Activated CD4-positive, CD25-positive, alpha-beta regulatory T cell treated with anti-CD3 and anti-CD28 coated beads, Interleukin-2, amount 50 U/mL, for 16 hours (primary cell): ENCODE measurements at places on chromosomes 7 and 10.

GRCh38 chr10:4108693-4109092, 323.7 kb upstream of the KLF6 start:
- DNase-seq = no peak

- DNase-seq = no peak
These were observed 43.1 kb upstream of the GATAD1 start for GRCh38 chr7:92404170-92404614.

DNA sequence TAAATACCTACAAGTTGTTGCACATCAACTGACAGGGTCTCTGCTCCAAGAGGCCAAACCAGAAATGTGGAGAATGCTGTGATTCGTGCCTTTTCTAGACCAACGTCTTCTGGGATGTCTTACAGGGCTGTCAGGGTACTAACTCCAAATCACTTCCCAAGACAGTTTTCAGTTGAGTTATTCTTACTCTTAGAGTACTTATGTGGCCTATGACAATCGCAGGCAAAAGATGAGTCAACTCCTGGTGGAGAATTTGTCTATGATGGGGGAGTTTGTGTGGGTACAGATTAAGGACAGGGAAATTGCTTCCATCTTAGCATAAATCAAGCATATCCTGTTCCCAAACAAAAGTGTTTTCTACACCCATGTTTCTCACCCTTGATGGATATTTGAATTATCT, 734.8 kb downstream of the TNS3 start:
- no peak for DNase-seq

GRCh38 chr7:149558149-149558861, 60.7 kb upstream of the ZNF746 start:
- DNase-seq = no peak

- no peak for DNase-seq
These were observed 17.6 kb downstream of the CCDC136 start for GRCh38 chr7:128809363-128809762.

DNA sequence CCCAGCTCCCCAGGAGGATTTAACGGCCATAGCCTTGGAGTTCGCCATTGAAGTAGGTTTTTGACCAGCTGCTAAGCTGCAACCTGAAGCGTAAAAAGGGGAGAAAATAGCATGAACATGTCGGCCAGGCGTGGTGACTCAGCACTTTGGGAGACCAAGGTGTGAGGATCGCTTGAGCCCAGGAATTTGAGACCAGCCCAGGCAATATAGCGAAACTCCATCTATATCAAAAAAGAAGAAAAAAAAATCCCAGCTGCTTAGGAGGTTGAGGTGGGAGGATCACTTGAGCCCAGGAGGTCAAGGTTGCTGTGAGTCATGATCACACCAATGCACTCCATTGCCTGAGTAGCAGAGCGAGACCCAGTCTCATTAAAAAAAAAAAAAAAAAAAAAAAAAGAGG, 32.2 kb upstream of the MCU start:
- no peak for DNase-seq

DNA sequence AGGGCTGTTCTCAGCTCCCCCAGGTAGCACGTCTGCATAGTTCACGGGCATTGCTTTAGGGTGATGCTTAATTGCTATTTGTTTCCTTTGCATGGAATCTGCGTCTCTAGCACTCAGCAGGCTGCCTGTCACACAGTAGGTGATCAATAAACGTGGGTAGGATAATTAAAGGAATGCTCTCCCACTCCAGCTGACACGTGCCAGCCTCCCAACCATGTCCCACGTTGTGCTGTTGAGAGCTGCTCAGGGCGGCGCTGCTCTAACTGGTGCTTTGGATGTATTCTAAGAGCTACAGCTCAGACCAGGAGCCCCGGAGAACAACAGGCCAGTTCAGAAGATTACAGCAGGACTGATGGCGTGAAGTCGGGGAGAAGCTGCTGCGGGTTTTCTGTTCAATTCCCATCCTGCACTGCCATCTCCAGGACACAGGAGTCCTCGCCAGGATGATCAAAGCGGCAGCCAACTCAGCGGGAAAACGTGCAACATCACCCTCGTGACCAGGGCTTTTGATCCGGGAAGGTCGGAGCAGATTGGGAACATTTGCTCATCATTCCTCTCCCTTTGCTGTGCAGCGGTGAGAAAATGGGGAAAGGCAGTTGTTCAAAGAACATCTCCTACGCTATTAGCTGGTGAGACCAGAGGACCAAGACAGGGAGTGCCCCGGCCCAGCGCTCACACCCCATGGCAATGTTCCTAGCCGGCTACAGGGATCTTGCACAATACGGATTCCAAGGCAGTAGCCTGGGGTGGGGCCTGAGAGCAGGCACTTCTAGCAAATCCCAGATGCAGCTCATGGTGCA, 50.5 kb upstream of the FOXK1 start:
- no peak for DNase-seq

DNA sequence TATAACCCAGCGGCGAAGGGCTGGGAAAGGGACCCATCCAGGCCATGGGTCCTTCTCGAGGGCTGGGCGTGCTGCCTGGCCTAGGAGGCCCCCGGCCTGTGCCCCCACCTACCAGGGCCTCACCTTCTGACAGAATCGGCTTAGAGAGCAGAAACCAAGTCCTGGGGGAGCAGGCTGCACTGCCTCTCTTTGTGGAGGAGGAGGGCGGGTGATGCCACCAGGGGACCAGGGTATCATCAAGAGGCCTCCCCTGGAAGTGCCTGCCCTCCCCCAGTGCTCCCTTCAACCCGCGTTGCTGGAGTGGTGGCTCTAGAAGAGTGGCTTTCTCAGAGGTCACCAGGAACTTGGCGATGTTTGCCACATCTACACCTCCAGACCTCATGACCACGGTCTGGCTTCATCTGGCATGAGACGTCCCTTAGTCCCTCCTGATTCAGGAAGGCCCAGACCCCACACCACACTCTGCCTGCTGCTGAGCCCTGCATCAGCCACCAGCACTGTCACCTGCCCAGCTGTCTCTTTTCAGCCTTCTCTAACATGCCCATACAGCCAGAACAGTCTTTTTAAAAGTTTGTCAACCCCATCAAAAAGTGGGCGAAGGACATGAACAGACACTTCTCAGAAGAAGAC, 31.9 kb downstream of the FKBP6 start:
- DNase-seq = no peak

GRCh38 chr7:93046641-93047040, 71.1 kb downstream of the SAMD9 start:
- DNase-seq = no peak

DNA sequence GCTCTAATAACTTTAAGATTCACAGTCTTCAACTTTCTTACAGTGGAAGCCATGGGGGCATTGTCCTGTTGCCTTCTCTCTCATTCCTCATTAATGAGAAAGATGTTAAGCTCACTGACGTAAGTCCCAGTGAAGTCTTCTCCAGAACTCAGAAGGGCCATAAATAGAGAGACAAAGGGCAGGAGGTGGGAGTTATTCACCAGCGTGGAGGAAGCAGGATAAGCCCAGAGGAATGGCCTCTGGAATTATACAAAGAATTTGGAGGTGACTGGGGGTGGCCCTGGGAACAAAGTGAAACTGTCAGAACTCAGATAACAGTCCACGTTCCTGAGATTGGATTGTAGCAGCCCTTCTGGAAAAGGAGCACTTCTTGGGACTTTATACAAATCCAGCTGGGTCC, 52.4 kb downstream of the SORBS1 start:
- DNase-seq = no peak

- DNase-seq = no peak
These were observed 74.6 kb upstream of the CPXM2 start for GRCh38 chr10:123965973-123966895.

GRCh38 chr10:72796538-72796937, 97.0 kb upstream of the OIT3 start:
- no peak for DNase-seq

- DNase-seq = no peak
These were observed 125.8 kb upstream of the GAD2 start for GRCh38 chr10:26090762-26091161.

GRCh38 chr10:71746344-71747037, 26.8 kb downstream of the VSIR start:
- no peak for DNase-seq

DNA sequence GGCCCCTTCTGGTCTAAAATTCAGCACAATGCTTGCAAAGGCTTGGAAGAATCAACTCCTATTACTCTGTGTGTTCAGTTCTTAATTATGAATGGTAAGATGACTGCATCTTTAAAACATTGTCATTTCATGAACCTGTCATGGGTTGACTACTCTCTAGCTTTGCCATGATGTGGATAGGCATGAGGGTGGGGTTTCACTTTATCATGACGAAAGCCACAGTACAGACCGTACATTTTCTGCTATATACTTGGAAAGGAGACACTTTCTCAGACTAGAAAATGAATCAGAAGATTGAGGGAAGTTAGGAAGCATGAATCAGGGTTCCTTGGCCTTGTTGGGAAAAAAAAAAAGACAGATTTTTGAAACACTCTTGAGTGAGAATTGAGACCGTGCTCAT, 19.7 kb upstream of the MSRB2 start:
- no peak for DNase-seq

DNA sequence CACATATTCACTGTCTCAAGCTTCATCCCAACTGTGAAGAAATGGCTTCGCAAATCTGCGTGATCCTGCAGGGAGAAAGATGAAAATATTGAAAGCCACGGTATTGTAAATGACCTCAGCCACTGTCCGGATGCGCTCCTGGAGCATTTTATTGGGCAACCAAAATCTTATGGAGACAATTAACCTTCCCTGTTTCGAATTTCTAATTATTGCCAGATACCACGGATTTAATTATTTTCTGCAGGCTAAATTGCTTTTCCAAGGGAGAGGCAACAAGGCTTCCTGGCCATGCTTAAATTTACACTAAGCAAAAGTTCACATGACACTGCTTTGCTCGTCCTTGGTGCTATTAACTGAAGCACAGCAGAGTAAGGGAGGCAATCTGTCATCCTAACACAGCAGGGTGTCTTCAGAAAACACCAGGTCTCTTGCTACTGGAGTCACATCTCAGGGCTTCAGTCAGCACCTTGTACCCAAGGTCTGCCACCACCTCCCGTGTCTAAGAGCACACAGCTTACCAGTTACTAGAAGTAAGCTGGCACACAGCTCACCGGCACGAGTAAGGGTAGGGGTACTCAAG, 162.2 kb downstream of the SFMBT2 start:
- DNase-seq = no peak

DNA sequence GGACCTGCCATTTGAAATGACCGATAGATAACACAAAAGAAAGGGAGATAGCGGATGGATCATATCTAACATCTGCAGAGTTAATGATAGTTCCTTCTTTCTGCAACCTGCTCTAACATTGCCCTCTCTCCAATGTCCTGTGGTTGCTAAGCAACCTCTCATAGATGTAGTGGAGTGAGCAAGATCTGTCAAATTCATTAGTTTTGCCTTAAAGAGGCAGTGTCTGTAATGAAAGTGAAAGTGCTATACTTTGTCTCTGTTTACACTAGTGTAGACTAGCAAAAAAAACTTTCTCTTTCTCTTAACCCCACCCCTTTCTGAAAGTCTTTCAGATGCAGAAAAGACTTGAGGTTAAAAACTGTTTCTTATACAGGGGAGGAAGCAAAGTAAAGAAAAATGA, 1196.9 kb downstream of the SORCS3 start:
- no peak for DNase-seq

GRCh38 chr10:112775892-112776674, 174.0 kb upstream of the TCF7L2 start:
- DNase-seq = no peak

- no peak for DNase-seq
These were observed 553.0 kb downstream of the TCERG1L start for GRCh38 chr10:130758529-130758928.

- DNase-seq = no peak
These were observed 12.3 kb downstream of the TRIM56 start for GRCh38 chr7:101097561-101097960.

DNA sequence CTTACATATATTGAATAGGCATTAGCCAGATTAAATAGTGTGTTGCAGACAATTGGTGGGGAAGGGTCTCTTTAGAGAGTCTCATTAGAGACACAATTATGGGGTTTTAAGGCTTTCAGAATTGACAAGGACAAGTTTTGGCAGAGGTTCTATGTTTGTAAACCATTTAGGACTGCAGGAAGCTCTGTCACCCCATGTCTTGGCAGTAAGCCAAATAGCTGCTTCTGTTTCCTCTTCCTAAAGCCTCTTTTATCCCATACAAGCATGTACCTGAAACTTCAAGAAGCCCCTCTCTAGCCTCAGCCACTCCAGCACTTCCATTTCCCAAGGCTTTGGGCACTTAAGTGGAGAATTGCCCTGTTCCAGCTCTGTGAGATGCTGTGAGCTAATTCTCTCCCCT, 21.8 kb upstream of the LRRC4 start:
- DNase-seq = no peak

GRCh38 chr10:70557876-70558275, 44.7 kb downstream of the PRF1 start:
- no peak for DNase-seq

DNA sequence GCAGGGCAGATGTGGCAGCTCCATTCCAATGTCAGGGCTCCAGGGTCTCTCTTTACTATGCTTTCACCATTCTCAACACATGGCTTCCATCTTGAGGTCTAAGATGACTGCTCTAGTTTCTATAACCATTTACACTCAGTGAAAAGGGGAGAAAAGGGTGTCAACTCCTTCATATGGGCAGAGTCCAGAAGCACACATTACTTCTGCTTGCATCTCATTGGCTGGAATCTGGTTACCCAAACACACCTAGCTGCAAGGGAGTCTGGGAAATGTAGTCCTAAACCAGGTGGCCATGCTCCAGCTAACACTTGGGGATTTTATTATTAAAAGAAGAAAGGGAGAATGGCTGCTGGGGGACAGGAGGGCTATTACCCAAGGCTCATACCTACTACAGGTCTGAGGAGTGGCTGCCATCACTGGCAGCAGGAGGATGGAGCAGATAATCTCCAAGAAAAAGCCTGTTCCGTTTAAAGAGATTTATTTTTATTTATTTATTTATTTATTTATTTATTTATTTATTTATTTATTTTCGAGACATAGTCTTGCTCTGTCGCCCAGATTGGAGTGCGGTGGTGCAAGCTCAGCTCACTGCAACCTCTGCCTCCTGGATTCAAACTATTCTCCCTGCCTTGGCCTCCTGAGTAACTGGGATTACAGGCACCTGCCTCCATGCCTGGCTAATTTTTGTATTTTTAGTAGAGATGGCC, 29.1 kb upstream of the LBX1 start:
- DNase-seq = no peak

DNA sequence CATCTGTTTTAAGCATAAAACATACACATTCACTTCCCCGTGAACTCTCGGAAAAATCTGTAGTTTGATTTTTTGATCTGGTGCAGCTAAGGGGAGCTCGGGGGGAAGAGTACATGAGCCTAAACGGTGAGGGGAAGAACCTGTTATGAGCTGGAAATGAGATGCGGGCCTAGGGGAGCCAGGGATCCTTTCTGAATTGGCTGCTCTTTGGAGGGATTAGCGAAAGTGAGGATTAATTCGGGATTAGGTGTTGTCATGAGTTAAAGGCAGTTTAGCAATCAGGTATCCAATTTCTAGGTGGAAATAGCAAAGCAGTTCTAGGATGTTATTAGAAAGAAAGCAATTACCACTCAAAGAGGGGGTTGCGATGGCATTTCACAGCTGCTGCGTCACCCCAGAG, 51.1 kb upstream of the ADARB2 start:
- DNase-seq = no peak
